Stimulated activated CD8-positive, alpha-beta memory T cell treated with anti-CD3 and anti-CD28 coated beads, Interleukin-4, amount 100 ng/mL, for 24 hours (primary cell): ENCODE measurements at places on chromosomes 3 and 15.

- DNase-seq: no peak
Observed at GRCh38 chr15:67140078-67140833, 74.9 kb downstream of the SMAD3 start.

DNA sequence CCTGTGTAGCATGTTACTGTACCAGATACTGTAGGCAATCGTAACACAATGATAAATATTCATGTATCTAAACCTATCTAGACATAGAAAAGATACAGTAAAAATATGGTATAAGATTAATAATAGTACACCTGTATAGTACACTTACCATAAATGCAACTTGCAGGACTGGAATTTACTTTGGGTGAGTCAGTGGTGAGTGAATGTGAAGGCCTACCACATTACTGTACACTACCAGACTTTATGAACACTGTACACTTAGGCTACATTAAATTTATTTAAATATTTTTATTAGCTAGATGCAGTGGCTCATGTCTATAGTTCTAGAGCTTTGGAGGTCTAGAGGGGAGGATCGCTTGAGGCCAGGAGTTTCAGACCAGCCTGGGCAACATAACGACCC is 186.6 kb upstream of the ROPN1 start:
- DNase-seq: no peak

GRCh38 chr3:37217098-37217849 is 42.9 kb upstream of the LRRFIP2 start:
- DNase-seq: no peak

DNA sequence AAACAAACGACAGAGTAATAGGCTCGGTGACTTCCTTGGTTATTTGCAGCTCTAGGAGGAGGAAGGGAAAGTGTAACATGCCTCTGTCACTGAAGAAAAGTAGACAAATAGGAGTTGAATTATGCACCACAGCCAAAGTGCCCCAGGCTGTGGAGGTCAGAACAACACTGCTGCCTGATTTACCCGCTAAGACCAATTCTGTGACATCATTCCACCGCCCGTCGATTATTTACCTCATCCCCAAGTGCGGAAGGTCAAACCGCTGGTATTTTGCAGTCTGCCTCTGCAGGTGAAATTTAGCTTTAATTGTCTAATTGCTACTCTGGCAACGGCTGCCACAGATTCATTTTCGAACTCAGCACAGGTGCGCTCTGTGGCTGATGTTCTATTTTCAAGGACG is 106.3 kb upstream of the PRICKLE2 start:
- DNase-seq: no peak

- DNase-seq: no peak
Observed at GRCh38 chr3:192577271-192577670, 150.1 kb downstream of the FGF12 start.

GRCh38 chr3:143963946-143964345 is 7.7 kb upstream of the DIPK2A start:
- no peak for DNase-seq

DNA sequence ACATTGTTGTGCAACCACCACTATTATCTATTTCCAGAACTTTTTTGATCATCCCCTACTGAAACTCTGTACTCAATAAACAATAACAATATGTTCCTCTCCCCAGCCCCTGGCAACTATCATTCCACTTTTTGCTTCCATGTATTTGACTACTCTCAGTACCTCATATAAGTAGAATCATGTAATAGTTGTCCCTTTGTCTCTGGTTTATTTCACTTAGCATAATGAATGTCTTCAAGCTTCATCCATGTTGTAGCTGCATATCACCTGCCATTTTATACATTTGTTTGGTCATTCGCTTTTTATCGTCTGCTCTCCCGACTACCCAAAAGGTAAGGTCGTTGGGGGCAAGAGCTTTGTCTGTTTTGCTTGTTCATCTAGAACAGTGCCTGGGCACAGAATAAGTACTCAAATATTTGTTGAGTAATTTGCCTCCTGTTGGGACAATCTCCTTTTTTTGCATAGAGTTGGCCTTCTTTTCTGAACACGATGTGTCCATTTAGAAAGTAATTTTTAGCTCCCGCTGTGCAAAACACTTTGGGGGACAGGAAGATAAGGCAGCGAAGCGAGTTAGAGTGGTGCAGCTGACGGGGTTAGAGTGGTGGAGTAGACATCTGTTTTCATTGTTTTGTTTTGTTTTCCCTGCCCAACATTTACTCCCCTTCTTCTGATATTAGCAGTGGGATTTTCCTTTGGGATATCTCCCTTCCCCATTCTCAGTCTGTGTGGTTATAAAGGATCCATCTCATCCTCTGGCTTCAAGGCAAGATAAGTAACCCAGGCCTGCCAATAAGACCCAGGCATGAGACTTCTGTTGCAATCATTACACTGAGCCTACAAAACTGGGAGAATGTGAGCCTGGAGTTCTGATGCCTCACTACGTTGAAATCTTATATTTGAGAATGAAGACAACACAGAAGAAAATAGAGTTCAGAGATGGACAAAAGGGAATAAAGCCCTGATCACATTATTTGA is 83.4 kb upstream of the RNU6-1 start:
- no peak for DNase-seq

DNA sequence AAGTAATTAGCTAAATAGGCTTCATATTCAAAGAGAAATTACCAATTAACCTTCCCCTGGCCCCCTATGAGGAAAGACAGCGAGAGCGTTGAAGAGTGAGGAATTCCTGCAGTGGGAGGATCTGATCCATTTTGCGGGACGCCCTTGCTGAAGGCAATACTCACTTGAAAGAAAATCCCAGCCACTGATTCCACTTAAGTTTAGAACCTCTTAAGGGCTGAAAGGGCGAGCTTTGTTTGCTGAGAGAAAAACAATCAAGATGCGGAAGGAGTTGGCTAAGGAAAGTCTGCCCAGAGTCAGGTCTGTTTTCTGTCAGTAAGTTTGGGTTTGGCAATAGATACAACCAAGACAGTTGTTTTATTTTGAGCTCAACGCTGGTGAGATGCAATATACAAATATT is 102.8 kb upstream of the GBE1 start:
- no peak for DNase-seq
